ENCODE measurements at places on chromosomes 7 and 10. TPM values are rescaled to one million over a fixed set of nuclear protein-coding genes. Genes with fewer than 3 reads are reported as not detected.

DNA sequence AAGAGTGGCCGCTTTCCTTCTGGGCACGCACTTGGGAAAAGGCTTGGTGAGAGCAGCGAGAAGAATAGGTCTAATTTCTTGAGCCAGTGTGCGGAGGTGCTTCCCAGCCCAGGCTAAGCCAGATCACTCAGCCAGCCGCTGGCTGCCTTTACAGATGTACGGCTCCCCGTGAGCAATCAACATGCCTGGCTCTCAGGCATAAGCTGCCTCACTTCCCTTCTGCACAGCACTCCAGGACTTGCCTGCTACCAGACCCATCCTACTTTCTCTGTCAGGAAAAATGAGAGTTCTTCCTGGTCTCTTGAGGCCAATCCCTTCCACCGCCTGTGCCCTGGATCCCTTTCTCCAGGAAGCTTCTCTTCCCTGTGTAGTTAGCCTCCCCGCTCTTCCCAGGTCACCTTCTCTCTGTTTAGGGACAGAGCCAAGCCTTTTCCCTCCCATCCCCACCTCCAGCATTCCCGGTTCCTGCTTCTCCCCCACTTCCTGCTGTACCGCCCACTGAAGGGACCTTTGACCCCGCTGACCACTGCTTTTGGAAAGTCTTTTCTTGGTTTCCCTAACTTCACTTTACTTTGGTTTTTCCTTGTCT, 1.1 kb upstream of the ACTR3C start:
- DNase-seq, result no peak

- DNase-seq, result no peak
Measured at GRCh38 chr7:128131731-128132130, 100.5 kb upstream of the LRRC4 start.

Gene NEUROG3
- not detected for total RNA-seq

Gene LEP
- total RNA-seq, result not detected

Gene FGFBP3
- total RNA-seq, result 7.8 TPM

Data from transverse colon (tissue), 4 donors.